ENCODE measurements at places on chromosomes 3 and 15.

DNA sequence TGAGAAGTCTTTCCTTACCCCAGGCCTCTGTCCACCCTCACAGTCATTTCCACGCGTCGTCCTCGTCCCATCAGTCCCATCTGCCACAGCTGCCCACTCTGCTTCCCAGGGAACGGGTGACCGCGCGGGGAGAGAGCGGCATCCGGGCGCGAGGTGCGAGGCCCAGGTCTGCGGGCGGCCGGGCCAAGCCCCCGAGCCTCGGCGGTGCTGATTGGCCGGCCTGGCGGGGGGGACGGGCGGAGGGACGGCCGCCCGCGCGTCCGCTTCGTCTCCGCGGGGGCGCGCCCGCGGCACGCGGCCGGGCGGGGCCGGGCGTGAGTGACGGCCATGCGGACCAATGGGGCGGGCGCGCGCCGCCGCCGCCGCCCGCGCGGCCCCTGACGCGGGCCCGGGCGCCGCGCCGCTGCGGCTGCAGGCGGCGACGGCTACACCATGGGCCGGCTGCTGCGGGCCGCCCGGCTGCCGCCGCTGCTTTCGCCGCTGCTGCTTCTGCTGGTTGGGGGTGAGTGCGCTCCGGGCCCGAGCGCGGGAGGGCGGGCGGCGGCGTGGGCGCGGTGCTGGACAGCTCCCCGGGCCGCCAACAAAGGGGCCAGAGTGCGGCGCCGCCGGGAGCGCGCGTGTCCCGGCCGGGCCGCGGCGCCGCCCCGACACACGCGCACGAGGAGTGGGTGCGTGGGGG lies at the start of gene PODXL2:
TSS of gene PODXL2 (plus strand) at position 398 of the 679 bp plus-strand sequence. CDS start at position 433, 35 bp downstream.
- DNase-seq, result no peak

- DNase-seq, result no peak
Observed at GRCh38 chr15:91498046-91498748, 355.3 kb upstream of the SLCO3A1 start.

- DNase-seq, result no peak
Observed at GRCh38 chr15:94584833-94585244, 353.5 kb downstream of the MCTP2 start.

DNA sequence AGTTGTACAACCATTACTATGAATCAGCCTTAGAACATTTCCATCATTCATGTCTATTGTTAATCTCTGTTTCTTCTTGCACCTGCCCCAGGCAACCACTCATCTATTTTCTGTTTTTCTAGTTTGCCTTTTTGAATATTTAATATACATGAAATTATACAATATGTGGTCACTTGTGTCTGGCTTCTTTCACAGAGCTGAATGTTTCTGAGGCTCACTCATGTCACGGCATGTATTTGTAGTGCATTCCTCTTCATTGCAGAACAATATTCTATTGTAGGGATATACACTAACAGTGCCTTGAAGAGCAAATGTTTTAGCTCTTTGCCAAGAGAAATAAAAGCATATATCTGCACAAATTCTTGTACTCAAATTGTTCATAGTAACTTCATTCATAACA lies 32.9 kb downstream of the CERS3 start:
- DNase-seq, result no peak

DNA sequence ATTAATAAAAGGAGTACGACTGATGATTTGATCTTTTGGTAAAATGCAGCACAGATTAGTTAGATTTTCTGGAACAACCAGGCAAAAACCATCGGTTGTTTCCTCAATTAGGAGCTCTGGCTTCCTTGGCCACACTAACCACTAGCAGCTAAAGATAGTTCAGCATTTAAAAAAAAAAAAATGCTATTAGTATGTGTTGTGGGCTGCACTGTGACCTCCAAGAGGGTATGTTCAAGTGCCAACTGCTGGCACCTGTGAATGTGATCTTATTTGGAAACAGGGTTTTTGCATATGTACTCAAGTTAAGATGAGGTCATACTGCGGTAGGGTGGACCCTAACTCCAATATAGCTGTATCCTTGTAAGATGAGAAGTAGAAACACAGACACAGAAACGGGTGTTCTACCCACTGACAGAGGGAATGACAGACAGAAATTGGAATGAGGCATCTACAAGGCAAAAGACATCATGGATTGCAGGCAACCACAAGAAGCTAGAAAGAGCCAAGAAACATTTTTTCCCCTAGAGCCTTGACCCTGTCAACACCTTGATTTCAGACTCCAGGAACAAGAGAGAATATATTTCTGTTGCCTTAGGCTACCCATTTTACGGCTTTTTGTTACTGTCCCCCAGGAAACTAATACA lies 534.6 kb upstream of the ROBO2 start:
- no peak for DNase-seq

GRCh38 chr3:24288496-24289236 lies 206.0 kb downstream of the THRB start:
- DNase-seq, result no peak

GRCh38 chr3:54358316-54358715 lies 236.0 kb downstream of the CACNA2D3 start:
- no peak for DNase-seq

DNA sequence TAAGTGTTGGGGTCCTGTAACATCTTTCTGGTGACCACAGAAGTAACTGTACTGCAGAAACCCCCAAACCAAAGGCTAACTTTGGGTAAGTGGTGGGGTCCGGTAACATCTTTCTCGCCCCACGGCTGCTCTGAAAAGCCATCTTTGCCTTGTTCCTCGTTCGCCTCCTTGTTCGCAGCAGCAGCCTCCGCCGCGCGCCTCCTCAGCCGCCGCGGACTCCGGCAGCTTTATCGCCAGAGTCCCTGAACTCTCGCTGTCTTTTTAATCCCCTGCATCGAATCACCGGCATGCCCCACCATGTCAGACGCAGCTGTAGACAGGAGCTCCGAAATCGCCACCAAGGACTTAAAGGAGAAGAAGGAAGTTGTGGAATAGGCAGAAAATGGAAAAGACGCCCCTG lies 316.8 kb downstream of the TUSC7 start:
- no peak for DNase-seq

- no peak for DNase-seq
Observed at GRCh38 chr3:55484801-55485791, 2.0 kb downstream of the WNT5A start.

DNA sequence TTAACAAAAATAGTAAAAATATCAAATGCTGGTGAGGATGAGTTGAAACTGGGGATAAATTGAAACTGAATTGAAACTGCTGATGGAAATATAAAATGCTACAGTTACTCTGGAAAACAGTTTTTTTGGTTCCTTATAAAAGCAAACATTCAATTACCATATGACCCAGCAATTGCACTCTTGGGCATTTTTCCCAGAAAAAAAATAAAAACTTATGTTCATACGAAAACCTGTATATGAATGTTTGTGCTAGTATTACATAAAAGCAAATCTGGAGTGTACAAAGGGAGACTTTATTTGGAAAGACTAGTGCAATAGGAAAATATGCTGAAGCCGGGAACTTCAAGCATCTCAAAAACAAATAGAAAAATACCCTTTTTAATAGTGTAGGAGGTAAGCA lies 857.9 kb upstream of the CADM2 start:
- DNase-seq, result no peak

DNA sequence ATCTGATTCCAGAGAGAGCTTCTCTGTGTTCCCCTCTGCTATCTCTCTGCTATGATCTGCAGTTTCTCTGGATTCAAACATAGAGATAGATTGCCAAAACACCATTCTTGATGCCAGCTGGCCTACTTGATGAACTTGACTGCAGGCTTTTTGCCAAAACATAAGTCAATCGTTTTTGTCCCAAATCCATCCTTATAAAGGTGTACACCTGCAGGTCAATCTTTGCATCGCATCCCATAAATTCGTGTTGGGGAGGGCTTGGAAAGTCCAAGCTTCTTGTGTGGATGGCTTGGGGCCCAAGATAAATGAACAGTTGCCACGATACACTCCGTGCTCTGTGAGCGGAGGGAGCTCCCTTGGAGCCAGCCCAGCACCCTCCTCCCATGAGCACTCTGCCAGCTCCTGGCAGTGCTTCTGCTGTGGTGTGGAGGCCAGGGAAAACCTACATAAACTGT lies 2.7 kb downstream of the CERS3 start:
- DNase-seq, result no peak

GRCh38 chr3:58009026-58009748 lies 965 bp downstream of the FLNB start:
- no peak for DNase-seq

GRCh38 chr3:42742259-42742658 lies 30.8 kb downstream of the CCDC13 start:
- no peak for DNase-seq

DNA sequence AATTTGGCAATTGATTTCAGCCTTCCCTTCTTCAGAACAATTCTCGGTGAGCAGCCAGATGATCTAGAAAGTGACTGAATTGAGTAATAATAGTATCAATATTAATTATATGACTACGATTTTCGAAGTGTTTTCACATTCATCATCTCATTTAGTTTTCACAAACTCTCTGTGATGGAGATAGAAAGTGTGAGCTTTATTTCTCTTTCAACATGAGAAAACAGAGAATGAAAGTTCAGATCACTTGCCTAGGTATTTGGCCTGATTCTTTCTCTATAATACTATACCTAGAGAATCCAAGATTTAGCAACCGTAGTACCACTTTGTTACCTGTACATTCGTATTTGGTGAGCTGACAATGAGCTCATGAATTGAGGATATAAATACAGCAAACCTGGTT lies 739.2 kb upstream of the NR2F2 start:
- DNase-seq, result no peak

DNA sequence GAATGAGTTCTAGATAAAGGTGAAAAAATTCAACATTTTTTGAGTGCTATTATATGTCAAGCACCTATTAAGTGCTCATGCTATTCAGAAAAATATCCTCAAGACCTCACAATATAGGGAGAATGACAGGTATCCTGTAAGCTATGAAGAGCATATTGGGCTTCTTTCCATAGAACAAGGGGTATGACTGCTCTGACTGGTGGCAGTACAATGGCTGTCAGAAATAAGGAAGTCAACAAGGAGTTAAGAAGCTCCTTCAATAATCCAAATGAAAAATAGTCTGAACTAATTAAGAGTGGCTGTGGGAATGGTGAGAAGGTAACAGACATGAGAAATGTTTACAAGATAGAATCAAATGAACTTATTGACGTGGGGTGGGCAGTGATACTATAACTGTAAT lies 24.7 kb downstream of the NPTN start:
- no peak for DNase-seq

DNA sequence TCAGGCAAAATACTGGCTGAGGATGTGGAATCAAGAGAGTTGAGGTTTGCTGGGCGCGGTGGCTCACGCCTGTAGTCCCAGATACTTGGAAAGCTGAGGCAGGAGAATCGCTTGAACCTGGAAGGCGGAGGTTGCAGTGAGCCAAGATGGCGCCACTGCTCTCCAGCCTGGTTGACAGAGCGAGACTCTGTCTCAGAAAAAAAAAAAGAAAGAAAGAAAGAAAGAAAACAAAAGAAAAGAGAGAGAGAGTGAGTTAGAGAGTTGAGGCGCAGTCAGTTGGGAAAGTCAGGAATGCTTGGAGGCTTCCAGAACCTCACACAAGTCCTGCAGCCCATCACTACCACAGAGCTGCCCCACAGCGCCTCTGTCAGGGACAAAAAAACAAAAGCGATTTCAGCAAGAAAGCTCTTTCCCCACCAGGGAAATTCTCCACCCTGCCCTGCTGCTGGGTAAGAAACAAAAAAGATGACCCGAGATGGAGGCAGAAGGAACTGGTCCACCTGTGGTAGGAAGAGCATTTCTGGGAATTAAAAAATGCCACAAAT lies 13.8 kb downstream of the HDC start:
- DNase-seq, result no peak

- no peak for DNase-seq
Observed at GRCh38 chr3:42836150-42837123, 27.2 kb downstream of the ACKR2 start.

DNA sequence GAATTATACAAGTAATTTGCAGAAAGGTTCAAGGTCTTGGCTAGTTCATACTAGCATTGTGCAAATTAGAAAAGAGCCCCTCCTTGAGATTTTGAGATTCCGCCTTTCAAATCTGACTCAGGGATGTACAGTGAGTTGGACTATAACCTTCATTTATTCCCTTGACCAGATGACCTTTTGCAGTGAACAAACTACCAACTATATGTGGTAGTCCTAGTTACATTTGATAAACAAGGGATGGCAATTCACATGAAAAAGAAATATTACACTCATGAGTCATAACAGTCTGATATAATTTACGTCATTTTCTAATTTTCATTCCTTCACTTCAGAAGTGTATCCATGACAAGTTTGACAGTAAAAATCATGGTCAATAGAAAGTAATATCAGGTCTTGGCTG lies 860.4 kb downstream of the ROBO1 start:
- no peak for DNase-seq

DNA sequence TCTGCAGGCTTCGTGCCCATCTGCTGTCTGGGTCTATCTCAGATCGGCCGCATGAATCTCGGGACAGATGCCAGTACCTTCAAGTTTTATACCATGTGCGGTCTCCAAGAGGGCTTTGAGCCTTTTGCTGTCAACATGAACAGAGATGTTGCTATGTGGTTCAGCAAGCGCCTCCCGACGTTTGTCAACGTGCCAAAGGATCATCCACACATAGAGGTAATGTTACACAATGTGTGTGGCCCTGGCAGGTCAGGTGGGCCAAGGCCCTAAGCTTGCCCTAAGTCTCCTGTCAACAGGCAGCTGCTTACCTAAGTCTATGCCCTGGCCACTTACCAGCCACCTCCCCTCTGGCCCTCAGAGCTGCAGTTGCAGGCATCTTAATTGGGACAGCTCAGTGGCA lies 324.0 kb upstream of the CHRM5 start:
- DNase-seq, result no peak

DNA sequence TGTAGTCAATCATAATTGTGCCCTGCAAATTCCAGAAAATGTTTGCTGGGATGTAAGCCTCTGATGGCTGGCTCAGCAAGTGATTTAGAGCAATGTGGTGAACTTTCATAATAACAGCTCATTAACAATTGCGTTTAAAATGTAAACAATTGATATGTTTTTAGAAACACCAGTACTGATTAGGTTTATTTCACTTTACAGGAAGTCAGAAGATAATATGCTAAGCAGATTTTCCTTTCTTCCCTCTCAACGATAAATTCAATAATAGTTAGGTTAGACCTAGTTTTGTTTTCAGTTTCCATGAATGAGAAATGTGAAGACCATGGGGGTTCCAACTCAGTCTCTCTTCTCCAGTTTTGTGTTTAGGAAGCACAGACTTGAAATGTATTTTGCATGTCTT lies 71.0 kb downstream of the FHIT start:
- DNase-seq, result no peak

DNA sequence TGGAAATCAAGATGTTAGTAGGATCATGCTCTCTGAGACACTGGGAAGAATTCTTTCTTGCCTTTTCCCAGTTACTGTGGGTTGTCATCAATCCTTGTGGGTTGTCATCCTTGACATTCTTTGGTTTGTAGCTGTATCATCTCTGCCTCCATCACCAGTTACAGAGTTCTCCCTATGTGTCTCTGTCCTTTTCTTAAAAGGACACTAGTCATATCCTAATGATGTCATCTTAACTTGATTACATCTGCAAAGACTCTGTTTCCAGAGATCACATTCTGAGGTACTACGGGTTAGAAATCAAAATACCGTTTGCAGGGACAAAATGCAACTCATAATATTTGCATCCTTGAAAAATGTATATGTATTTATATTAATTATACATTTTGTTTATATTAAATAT lies 500.4 kb downstream of the ZBBX start:
- no peak for DNase-seq
